ENCODE measurements at places on chromosomes 2 and 18.

DNA sequence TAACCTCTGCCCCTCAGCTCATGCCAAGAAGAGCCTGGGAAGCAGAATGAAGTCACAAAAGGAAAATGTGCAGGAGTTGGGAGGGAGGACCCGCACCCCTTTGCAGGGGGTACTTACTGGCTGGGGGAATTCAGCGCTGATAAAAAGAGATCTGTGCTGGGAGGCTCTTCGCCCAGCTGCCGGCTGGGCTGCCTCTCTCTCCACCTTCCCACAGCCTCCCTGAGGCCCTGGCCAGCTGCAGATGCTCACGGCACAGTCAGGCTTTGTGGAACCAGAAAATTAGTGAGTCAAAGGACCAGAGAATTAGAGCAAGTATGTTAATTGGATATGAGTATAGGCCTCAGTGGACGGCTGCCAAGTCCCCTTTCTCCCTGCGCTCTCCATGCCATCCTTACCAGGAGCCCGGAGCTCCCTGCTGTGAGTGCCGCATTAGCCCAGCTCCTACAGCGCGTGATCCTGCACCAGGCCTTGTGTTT, 181.7 kb upstream of the SH3BP4 start:
- DNase-seq: no peak

DNA sequence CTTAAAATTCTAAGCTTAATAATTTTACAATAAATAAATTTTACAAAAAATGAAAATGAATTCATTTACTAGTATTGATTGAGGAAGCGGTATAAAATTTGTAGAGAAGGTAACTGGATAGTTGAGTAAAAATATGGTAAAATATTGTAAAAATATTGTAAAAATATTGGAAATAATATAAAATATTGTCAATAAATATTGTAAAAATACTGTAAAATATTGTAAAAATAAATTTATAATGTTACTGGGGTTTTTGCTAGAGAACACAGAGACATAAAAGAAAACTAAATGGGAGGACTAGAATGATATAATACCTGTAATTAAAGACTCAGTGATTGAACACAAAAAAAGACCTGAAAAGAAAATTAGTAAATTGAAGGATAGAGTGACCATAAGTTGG, 546.3 kb upstream of the NETO1 start:
- DNase-seq: no peak

DNA sequence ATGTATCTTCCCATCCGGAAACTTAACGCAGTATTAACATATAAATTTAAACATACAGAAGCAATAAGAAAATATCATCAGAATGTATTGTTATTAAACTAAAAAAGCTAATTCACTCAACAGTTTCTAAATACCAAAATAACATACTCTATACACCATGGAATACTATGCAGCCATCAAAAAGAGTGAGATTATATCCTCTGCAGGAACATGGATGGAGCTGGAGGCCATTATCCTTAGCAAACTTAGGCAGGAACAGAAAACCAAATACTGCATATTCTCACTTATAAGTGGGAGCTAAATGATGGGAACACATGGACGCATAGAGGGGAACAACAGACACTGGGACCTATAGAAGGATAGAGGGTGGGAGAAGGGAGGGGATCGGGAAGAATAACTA, 127.1 kb downstream of the CD226 start:
- no peak for DNase-seq

GRCh38 chr2:673615-674320, 3.4 kb downstream of the TMEM18 start:
- DNase-seq: no peak

DNA sequence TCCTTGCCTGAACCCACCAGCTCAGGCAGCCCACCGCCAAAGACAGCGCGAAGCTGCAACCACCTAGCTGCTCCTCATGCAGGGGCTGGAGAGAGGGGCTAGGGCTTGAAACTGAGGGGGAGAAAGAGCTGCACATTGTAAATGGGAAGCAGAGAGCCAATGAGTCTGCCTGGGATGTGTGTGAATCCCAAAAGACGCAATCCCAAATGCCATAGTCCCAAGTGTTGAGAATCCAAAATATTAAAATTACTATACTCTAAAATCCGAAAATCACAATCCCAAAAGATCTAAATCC, 9.4 kb downstream of the AMER3 start:
- DNase-seq: no peak

GRCh38 chr18:12520442-12520992, 112.8 kb downstream of the PRELID3A start:
- DNase-seq: peak; percentile 5

- DNase-seq: no peak
These were observed 1.5 kb downstream of the NFE2L2 start for GRCh38 chr2:177262958-177263450.

GRCh38 chr2:63768051-63768450, 73.6 kb upstream of the UGP2 start:
- no peak for DNase-seq

- DNase-seq: no peak
These were observed 219.4 kb downstream of the LDLRAD4 start for GRCh38 chr18:13437796-13438506.

DNA sequence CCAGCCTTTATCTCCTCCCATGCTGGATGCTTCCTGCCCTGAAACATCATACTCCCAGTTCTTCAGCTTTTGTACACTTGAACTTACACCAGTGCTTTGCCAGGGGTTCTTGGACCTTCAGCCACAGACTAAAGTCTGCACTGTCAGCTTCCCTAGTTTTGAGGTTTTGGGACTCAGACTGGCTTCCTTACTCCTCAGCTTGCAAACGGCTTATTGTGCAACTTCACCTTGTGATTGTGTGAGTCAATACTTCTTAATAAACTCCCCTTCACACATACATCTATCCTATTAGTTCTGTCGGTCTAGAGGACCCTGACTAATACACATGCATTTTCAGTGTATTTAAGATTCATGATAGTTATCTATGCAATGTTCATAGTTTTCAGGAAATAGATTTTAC, 35.8 kb upstream of the ZNF804A start:
- DNase-seq: no peak

GRCh38 chr2:96396095-96396494, 60.5 kb downstream of the NCAPH start:
- no peak for DNase-seq

DNA sequence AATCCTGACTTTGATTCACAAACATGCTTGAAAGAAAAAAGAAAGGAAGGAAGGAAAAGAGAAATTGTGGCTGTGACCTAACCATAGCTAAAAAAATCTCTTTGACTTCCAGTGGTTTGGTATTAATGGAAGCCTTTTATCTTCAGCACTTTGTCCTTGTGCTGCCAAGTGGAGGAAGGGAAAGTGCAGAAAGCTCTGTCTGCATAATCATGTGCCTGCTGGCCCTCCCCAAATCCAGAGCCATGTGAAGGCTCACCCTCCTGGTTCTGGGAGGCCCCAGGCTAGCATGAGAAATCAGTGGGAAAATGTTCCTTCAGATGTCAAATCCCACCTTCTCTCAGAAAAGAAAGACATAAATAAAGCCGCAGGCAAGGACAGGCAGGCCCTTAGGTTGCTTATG, 48.3 kb upstream of the BMPR2 start:
- DNase-seq: no peak

- peak; percentile 53 for DNase-seq
These were observed 13.2 kb downstream of the TSHZ1 start for GRCh38 chr18:75223687-75224347.

DNA sequence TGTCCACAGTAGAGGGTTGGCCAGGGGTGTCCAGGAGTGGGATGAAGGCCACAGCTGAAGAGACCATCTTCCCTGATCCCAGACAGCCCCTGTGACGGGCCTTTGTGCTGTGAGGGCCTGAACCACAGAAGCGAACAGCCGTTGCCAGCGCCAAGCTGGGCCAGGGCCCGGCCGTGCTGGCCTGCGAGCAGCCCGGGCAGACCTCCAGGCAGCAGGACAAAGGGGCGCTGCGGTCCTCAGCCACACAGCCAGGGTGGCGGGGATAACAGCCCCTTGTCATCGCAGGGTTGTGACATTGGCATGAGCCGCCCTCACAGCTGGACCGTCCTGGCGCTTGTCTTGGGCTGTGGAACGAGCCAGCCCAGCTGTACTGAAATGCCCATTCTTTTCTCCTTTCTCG, 161.1 kb downstream of the FAM210A start:
- DNase-seq: no peak

Data from nephron progenitor cell (in vitro differentiated cells).